ENCODE measurements at places on chromosomes 5 and 9.

- no peak for DNase-seq
These were observed 71.4 kb downstream of the ASTN2 start for GRCh38 chr9:117343427-117343826.

DNA sequence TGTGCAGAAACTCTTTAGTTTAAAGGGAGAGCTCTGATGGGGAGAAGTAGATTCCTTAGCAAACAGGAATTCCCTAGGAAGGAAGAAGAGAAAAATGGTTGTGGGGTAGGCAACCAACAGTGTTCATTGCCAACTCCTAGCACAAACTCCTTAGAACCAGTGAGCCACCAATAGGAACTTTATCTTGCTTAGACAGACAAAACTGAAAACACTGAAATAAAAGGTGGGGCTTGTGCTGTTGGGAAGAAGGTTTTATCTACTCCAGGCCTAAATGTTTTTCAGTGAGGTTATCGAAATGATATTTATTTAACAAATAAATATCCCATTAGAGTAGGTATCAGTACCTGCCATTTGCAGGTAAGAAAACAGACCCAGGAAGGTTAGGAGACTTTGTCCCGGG, 7.7 kb upstream of the GLRX start:
- DNase-seq = no peak

GRCh38 chr9:78288214-78288892, 8.6 kb upstream of the PSAT1 start:
- DNase-seq = no peak

DNA sequence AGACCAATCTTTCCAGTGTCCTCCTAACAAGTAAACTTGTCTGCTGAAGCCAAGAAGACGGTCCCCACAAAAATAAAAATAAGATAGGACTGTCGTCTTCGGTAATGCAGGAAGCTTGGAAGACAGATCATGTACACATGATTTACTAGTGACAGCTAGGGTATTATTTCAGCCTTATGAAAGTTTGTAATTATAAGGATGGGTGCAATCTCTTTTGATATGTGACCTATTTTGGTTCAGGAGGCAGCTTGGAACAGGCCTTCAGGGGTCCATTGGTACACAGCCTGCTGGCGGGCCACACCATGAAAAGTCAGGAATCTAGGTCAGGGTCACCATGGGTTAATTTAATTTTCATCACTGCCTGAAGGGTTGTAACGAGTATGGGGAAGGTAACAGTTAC, 13.7 kb upstream of the MEIKIN start:
- no peak for DNase-seq

DNA sequence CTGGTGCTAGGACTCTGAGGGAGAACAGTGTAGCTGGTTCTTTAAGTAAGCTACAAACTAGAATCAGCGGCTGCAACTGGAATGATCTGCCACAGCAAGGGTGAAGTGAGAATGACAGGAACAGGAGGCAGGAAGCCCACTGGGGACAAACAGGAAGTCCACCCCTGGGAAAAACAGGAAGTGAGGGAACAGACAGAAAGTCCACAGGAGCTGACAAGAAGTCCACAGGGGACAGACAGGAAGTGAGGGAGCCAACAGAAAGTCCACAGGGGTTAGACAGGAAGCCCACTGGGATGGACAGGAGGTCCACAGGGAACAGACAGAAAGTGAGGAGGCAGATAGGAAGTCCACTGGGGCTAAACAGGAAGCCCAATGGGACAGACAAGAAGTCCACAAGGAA, 15.5 kb downstream of the ADAMTS16 start:
- no peak for DNase-seq

GRCh38 chr5:171226096-171226754, 82.8 kb upstream of the TLX3 start:
- no peak for DNase-seq

GRCh38 chr5:27328480-27328879, 290.1 kb upstream of the CDH9 start:
- DNase-seq = no peak

DNA sequence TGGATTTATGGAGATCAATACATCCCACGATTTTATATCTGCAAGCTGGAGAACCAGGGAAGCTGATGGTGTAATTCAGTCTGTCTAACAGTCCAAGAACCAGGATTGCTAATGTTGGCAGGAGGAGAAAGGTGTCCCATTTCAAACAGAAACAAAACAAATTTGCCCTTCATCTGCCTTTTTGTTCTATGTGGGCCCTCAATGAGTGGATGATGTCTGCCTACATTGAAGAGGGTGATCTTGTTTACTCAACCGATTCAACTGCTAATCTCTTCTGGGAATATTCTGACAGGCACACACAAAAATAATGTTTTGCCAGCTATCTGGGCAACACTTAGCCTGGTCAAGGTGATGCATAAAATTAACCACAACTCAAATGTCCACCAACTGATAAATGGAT, 65.1 kb upstream of the IL33 start:
- no peak for DNase-seq

GRCh38 chr5:112492291-112492690, 73.2 kb upstream of the EPB41L4A start:
- no peak for DNase-seq

DNA sequence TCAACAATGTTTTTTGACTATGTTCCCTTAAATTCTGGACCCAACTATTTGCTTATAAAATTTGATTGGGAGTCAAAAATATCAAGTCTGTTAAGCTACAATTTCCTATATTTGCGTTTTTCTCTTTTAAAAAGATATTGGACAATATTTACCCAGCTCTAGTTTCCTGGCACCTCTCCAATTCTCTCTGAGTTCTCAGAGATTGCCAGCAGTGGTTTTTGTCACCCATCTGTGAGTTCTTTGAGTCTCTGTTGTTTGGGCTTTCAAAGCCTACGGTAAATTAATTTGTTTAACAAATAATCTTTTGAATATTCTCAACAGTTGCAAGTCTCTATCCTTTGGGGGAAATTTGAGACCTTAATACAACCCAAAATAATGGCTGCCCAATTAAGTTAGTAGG, 174.2 kb upstream of the PUM3 start:
- DNase-seq = no peak

- no peak for DNase-seq
These were observed 244.4 kb downstream of the FAM114A2 start for GRCh38 chr5:153794327-153794726.

GRCh38 chr5:57243286-57244137, 69.7 kb downstream of the GPBP1 start:
- no peak for DNase-seq

DNA sequence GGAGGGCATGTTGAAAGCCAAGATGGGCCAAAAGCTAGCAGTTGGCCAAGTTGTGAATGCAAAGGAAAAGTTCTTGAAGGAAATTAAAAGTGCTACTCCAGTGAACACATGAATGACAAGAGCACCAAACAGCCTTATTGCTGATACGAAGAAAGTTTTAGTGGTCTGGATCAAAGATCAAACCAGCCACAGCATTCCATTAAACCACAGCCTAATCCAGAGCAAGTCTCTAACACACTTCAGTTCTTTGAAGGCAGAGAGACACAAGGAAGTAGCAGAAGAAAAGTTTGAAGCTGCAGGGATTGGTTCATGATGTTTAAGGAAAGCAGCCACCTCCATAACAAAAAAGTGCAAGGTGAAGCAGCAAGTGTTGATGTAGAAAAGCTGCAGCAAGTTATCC, 71.6 kb downstream of the ERCC6L2 start:
- no peak for DNase-seq

- no peak for DNase-seq
These were observed 129.3 kb upstream of the LPCAT1 start for GRCh38 chr5:1652873-1653697.

DNA sequence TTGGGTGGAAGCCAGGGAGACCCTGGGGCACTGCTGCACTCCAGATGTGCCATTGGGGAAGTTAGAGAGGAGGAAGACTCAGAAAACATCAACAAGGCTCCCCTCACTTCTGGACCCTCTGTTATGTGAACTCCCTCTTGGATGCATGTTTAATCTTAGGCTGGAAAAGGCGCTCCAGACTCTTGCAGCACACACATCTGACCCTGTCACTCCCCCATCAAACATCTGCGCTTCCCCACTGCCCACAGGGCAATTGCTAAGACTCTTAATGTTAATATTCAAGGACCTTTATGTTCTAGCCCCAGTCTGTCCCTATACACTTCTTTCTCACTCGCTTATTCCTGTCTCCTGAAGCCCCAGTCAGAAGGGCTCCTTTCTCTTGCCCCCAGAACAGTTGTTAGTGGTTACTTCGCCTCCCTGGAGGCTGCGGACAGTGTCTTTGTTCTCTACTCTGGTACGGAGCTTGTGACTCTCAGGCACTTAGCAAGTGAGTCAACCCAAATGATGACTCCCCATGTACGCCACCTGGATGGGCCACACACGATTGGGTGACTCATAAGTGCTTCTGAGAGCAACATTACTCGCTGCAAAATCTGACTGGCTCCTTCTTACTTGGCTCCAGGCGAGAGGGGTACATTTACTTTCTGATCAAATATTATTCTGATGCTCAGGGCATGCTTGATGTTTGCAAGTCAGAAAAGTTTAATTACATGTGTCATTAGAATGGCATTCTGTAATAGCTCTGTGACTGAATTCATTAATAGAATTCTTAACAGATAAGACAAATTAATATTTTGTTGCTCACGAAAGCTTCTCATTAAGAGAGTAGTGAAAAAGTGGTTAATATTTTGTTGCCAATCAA, 193.6 kb downstream of the HSPA4 start:
- no peak for DNase-seq

DNA sequence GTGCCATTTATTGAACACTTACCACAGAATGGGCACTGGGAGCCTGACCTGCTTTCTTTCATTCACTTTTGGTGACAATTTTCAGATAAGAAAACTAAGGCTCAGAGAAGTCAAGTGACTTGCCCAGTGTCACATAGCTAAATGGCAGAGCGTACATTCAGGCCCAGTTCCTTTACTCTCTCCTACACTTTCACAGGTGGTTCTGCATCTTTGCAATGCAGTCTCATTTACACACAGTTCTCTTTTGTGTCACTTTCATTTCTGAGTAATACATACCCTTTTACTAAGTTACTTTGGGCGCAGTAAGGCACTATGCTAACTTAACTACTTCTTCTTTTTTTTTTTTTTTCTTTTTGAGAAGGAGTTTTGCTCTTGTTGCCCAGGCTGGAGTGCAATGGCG, 8.3 kb downstream of the NFIL3 start:
- no peak for DNase-seq

DNA sequence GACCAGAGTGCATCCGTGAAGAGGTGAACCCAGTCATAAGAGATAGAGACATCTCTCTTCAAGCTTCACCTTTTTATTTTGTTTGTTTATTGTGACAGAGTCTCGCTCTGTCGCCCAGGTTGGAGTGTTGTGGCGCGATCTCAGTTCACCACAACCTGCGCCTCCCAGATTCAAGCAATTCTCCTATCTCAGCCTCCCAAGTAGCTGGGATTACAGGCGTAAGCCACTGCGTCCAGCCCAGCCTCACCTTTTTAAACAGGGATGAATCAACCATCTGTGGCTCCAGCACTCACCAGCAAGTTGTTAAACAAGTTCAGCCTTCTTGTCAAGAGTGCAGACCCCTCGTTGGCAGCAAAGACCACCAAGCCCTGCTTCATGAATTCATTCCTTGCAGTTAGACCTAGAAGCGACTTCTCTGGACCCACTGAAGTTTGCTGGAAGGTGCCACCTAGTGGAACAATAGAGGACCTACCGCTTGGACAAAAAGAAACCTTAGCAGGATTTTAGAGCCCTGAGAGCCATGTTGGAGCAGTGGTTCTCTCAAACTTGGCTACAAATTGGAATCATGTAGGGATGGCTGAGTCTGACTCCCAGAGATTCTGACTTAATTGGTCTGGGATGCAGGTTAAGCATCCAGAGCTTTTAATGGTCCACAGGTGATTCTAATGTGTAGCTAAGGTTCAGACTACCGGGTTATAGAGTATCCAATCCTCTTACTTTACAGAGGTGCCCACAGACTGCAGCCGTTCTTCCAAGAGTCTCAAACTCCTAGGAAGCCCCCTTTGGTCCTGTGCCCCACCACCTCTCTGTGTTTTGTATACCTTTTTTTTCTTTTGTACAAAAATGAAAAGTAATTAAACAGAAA, 10.5 kb upstream of the GALNT10 start:
- no peak for DNase-seq

DNA sequence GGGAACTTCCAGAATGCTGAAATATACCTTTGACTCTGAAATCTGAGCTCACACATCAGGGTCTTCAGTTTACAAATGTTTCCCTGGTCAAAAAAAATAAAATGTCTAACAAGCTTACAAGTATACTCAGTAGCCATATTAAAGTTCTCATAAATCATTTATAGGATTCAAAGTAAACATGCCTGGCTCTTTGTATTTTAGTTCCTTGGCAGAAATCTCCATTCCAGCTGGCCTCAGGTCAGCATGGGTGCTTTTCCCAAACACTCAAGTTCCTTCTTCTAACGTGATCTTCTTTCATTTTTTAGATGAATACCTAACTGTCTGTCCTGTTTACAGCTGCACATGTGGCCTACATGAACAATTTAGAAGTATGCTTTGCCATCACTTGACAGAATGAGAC, 263.2 kb downstream of the GAS1 start:
- no peak for DNase-seq

DNA sequence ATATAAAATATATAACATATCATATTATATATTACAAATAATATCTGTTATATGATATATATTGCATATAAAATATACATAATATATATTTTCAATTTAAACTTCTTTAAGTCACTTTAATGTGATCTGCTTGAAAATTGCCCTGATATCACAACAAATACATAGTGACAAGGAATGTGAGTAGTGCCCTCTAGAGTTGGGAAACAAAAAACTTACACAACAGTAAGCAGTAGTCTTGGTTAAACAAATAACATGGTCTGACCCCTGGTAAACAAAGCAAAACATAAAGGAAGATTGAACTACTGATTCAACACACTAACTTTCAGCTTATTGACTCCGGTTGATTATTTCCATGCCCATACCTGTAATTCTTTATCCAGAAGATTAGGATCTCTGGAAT, 188.3 kb upstream of the NMUR2 start:
- DNase-seq = no peak

DNA sequence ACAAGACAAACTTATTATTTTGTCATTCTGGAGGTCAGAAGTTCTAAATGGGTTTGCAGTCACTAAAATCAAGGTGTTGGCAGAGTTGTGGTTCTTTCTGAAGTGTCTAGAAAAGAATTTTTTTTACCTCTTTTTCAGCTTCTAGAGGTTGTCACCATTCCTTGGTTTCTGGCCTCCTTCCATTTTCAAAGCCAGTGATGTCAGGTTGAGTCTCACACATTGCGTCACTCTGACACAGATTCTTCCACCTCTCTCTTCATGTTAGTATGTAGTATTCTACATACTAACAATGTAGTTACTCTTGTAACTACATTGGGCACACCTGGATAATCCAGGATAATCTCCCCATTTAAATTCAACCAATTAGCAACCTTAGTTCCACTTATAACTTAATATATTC, 290.3 kb downstream of the RFX3 start:
- DNase-seq = no peak

DNA sequence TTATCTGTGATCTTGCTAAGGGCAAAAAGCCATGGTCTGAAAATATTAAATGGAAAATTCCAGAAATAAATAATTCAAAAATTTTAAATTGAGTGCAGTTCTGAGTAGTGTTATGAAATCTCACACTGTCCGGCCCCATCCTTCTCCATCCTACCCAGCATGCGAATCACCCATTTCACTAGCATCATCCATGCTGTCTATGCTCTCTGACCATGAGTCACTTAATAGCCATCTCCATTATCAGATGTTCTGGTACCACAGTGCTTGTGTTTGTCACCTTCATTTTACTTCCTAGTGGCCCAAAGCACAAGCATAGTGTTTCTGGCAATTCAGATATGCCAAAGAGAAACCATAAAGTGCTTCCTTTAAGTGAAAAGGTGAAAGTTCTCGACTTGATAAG, 63.3 kb upstream of the SMC5 start:
- DNase-seq = no peak

All from NCI-H524 treated with DMSO at 0.1 percent for 48 hours (cell line).